DND-41 (cell line): ENCODE measurements at places on chromosomes 3 and 15.

DNA sequence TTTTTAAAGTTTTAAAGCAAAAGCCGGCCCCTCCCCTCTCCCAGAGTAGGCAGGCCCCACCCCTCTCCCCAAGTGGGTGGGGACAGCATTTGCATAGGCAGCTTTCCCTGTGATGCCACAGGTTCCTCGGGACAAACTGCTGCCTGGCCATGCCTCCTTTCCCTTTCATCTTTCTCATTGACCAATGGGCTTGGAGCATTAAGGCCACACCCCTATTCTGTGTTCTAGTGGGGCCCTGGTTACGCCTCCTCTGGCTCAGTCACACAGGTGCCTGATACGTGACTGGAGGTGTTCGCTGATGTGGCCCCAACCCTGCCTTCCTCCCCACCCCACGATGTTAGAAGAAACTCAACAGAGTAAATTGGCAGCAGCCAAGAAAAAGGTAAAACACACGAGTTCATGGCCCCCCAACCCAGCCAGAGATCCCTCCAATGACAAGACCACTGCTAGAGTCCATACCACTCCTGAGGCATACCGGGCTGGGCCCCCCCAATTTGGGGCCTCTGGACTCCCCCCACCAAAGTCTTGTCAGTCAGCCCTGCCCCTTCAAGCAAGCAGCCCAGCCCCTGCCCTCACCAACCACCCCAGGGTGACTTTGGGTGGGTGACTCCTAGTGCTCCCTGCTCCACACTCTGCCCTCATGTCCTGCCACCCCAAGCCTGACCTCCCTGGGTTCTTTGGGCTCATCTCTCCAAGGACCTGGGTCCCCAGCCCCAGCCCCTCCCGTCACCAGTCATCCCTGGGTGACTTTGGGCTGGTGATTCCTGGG, 62.8 kb upstream of the CSPG4 start:
- peak; percentile 33 for DNase-seq

- peak; percentile 17 for DNase-seq
Observed at GRCh38 chr3:184129012-184129411, 6.1 kb upstream of the EIF2B5 start.

DNA sequence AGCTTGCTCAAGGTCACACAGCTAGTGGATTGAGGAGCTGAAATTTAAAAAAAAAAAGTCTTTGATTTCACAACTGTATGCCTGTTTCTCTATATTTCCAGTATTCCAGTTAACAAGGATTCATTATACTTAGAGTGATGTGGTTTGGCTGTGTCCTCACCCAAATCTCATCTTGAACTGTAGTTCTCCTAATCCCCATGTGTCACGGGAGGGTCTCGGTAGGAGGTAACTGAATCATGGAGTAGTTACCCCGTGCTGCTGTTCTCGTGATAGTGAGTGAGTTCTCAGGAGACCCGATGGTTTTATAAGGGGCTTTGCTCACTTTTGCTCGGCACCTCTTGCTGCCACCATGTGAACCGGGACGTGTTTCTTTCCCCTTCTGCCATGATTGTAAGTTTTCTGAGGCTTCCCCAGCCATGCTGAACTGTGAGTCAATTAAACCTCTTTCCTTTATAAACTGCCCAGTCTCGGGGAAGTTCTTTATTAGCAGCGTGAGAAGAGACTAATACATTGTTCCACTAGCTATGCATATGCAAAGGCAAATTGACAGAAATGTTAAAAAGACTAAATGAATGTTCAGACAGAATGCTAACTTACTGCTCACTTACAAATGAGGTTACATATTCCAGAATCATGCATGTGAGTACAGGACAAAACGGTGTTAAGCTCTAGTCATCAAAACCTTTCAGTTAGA, 1101.9 kb downstream of the ROBO1 start:
- no peak for DNase-seq

- DNase-seq, result no peak
Observed at GRCh38 chr3:172808969-172809546, 58.5 kb downstream of the ECT2 start.

DNA sequence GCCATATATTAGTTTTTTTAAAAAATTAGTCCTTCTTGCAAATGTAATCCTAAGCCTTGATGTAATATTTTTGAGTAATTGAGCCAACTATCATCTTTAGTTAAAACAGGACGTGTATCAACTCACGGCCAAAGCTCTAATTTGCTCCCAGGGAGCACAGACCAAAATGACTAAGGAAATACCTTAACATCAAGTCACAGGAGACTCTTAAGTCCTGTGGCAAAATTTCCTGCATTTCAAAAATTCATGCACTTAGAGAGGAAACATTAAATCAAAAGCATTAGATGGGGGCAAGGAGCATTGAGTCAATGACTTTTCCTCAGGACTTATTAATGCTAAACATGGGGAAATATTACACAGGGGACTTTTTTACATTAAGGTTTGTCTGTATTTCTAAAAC, 276.0 kb downstream of the MFSD1 start:
- DNase-seq, result no peak

DNA sequence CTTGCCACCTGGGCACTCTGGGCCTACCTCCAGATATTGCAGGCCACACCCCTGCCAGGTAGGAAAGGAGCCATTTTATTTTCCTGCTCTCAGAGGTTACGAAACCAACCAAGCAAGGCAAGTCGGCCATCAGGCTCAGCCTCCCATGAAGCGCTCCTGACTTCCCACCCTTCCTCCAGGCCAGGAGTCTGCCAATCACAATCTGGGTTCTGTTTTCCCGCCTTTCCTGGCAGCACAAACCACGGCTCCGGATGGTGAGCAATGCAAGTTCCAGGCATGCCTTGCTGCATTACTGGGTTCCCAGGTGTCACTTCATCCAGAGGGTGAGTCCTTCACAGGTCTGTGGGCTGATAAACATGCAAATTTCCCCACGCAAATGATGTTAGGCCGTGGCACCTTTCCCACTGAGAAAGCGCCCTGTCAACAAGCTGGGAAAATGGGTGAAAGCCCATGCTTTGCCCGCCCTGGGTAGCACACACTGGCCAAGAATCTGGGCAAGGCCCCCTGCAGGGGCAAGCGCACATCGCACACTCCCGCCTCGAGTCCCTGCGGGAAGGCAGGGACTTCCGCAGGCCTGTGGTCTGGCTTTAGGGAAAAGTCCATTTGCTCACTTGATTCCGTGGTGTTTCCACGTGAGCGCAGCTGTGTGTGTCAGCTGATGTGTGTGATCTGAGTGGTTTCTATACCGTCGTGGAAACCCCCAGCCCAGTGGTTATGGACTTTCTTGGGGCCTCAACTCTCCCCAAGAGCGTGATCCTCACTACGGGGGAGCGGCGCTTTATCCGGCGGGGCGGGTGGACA, 61.6 kb upstream of the RYK start:
- DNase-seq, result no peak

GRCh38 chr3:19012846-19013245, 135.5 kb upstream of the KCNH8 start:
- no peak for DNase-seq

GRCh38 chr3:38989917-38990510, 61.7 kb downstream of the SCN11A start:
- DNase-seq, result no peak
